ENCODE measurements at places on chromosomes 2 and 18.

DNA sequence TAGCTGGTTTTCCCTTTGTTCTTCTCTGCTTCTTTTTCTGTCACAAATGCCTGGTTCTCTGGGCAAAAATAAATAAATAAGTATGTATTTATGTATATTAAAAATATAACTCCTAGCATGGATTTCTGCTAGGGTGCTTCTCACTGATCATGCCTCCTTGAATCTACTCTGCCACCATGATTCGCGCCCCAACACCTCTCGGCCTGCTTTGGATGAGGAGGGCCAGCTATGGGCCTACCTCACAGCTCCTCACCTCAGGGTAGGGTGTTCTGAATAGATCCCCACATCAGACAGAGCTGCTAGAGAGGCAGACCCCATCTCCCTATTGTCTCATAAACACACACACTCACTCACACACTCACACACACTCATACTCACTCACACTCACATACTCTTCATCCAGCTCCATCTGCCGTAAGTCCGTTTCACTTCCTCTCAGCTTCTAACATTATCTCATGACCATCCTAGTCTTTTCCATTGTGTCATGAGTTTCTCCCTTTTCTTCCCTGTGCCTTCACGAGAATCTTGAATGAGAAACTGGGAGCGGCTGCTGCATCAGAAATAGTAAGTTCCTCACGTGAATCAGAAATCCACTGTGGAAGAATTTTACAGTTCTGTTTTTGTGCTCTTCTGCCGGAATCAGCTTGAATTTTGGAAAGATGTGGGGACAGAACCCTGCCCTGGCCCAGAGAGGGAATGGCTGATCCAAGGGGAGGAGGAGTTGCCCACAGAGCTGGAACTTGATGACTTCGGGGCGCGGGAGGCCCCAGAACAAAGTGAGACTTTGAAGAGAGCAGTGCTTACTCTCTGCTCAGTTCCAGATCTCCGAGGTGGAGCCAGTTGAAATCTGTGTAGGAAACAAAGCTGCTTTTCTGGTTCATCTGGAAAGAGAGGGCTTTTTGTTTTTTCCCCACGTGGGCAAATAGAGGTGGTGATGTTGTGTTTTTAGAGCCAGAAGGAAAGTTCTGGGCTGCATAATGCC, 20.9 kb downstream of the ANXA4 start:
- DNase-seq, result no peak

DNA sequence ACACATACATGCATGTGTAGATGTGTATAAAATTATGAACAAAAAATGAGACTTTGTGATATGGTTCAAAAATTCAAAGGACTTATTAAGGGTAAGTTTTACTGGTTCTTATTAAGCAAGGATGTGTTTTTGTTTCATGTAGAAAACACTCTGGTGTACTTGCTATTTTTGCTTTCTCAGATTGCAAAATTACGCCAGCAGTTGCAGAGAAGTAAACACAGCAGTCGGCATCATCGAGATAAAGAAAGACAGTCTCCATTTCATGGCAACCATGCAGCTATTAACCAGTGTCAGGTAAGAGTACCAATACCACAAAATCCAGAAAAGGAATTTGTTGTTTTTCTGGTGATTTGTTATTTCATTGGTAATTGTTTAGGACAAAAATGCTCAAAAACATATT, 91.3 kb downstream of the FAM117B start:
- DNase-seq, result no peak

GRCh38 chr18:78776151-78776550, 203.5 kb upstream of the SALL3 start:
- DNase-seq, result no peak

- DNase-seq, result no peak
Measured at GRCh38 chr18:13317801-13318200, 99.2 kb downstream of the LDLRAD4 start.

DNA sequence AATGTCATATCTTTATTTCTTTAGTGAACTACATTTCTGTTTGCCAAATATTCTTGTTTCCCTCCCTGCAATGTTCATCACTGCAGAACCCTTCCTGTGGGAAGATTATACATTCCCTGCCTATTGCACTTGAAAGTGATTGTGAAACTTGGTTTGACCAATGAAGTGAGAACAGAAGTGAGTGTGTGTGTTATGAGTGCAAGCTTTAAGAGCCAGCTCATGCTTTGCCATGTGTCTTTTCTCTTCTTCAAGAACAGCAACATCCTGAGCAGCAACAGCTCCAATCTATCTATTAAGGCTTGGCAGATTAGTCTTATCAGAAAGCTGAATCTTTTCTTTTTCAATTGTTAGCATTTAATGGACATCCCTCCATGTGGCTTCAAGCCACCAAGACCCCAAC, 42.0 kb upstream of the UBE2E3 start:
- no peak for DNase-seq

- DNase-seq, result no peak
Measured at GRCh38 chr2:31945572-31945935, 65.3 kb downstream of the MEMO1 start.

- DNase-seq, result no peak
Measured at GRCh38 chr2:188676010-188676400, 298.2 kb upstream of the COL3A1 start.

GRCh38 chr2:27572439-27572838, 10.4 kb upstream of the ZNF512 start:
- no peak for DNase-seq

DNA sequence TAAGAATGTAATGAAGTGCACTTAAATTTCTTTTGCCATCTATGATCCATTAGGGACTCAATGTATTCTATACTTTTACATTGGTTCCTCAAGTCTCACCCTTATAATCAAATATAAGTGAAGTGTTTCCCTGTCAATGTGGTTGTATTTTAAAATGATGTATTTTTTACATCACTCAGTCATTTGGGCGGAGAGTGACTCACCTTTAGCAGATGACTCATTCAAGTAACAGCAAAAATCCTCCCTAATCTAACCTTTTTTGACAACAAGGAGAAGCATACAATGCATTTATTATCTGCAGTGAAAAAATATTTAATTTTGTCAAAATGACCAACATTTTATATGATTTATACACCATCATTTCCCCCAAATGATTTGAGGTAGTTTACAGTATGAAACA, 94.4 kb downstream of the FANCL start:
- DNase-seq, result no peak

GRCh38 chr2:219266232-219266631, 12.5 kb upstream of the TUBA4A start:
- no peak for DNase-seq

DNA sequence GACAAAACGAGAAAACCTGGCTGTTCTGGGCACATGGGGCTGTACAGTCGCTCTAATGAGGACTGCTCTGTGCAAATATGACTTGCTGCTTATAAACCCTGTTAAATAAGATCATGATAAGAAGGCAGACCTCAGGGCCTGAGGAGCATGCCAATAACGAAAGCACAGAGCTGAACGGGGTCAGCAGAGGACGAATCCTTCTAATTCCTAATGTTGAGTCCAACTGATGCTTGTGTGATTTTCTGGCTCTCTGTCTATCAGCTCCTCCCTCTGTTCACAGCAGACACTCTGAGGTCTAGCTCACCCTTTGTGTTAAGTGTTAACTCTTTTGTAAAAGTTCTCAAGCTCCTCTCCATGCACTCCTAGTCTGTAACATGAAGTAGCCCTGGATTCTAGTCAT, 167.2 kb upstream of the REV1 start:
- no peak for DNase-seq

- no peak for DNase-seq
Measured at GRCh38 chr2:17971531-17972125, 93.2 kb downstream of the KCNS3 start.

DNA sequence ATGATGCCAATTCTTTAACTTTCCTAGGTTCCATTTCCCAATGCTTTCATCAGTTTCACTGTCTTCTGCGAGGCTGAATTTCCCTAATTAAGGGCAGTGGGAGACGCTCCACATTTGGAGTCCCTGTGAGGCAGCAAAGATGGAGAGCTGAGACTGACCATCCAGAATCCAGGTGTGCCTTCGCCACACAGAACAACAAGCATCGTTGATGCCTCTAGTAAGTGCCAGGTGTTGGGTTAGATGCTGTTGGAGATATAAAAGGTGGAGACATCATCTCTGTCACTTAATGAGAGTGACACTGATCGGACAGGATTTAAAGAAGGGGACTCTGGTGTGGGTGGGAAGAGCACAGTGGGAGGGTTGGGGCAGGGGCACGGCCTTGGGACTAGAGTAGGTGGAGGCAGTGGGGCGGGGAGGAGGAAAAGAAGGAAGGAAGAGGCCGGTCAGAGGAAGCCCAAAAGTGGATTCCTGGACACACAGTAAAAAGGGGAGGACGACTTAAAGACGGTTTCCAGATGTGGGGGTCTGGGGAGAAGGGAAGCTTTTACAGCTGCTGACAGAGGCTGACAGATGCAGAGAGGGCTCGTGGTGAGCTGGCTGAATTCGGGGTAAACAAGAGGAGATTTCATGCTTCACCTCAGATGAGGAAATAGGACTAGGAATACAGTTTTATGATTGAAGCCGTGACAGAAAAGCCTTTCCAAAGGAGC, 113.0 kb downstream of the BCL2 start:
- DNase-seq, result no peak

GRCh38 chr2:23718931-23719700, 207.8 kb downstream of the ATAD2B start:
- no peak for DNase-seq

DNA sequence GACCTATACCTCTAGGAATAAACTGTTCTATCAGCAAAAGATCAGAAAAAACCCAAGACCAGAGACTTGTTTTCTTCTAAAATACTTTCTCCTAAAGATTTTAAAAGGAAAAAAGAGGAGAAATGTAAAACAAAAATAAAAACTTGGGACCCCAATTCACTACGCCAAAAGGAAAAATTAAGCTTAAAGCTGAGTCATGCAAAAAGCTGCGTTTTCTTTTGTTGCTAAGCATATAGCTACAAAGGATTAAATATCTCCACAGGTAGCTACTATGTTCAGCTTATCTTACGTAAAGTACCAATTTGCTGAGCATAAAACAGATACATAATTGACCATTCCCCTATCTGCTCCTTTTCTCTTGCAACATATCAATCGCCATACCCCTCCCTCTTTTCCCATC, 950.0 kb upstream of the NXPH2 start:
- no peak for DNase-seq

DNA sequence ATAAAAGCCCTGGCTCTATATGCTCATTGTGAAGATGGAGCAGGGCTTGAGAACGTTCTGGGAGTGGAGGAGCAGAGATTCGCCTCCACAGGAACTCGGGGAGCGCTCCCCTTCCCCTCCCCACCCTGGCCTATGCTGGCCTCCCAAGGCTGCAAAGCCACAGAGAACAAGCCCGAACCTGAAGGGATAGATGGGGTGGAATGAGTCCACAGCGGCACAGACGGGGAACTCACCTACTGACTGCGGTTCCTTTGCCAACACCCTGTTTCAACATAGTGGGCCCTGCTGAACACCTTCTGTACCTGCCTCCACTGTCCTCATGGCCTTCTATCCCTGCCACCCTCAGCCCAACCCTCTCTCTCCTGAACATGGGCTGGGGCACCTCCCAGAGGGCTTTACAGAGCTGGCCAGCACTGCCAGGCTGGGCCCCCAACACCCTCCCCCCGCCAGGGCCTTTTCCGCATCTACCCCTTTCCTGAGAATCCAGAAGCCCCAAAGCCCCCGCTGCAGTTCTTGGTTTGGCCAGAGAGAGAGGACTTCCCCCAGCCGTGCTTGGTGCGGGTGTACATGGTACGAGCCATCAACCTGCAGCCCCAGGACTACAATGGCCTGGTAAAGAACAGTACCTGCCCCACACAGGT, 41.5 kb downstream of the LMAN2L start:
- no peak for DNase-seq

- no peak for DNase-seq
Measured at GRCh38 chr18:47284721-47285395, 33.4 kb upstream of the SKOR2 start.

DNA sequence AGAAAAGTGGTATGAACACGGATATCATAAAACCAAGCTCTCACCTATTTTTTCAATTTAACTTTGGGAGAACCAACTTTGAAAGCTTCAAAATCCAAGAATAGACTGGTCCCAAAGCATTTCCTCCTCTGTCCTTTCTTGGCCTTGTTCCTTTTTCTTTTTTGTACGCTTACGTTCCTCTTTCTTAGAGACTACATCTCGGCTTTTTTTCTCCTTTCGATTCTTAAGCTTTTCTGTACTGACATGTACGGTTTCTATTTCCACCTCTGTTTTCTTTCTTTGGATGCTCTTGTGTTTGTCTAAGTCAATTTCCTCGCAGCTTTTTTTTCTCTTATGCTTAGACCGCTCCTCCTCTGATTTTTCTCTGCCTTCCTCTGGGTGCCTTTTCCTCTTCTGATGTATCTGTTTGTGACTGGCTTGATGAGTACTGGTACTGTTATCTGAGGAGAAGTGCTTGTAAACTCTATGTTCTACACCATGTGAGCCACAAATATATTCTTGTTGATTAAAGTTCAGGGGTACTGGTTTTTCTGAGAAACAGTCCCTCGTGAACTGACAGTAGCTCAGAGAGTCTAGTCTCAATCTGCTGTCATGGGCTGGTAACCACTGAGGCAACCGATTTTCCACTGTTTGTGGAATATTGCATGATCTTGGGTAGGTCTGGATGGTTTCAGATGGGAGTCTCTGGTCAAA, 11.5 kb upstream of the RNU2-63P start:
- no peak for DNase-seq

- DNase-seq, result no peak
Measured at GRCh38 chr18:38923540-38923939, 1357.9 kb upstream of the CELF4 start.

DNA sequence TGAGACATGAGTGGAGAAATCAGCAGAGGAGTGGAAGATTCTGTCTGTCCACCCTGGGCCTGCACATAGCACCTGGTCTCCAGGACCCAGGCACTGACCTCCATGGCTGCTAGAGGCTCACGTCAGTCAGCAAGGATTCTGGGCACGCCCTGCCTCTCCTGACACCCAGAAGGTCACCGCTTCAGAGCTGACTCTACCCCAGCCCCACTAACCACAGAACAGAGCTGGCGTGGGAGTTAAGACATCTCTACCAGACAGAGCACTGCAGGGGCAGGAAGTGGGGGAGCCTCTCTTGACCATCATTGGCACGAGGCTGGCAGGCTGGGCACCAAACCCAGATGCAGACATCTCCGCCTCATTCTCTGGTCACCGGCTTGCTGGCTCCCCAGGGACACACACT, 3.0 kb downstream of the ADCY3 start:
- no peak for DNase-seq

DNA sequence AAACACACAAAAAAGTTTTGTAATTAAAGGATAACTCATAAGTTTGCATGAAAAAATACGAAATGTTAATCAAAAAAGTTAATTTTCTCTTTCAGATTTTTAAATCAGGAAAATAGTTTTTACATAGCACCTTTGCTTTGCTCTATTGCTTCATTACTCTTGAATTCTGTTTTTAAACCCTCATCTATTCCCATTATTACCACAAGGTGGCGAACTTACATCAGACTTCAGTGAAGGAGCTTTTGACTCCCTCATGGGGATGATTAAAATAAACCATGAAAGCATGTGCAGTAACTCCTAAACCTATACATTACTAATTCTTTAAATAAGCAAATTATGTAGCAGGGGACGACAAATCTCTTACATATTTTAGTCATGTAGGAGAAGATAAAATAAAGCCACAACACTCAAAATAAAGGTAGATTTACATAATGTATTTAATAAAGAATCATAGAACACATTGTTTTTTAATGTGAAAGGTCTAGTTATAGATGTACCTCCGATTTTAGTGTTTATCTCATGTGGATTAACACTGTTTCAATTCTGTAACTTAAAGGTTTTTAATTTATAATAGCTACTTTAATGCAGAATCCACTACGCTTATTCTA, 105.2 kb downstream of the NETO1 start:
- DNase-seq, result no peak

GRCh38 chr2:207206011-207206410, 40.3 kb upstream of the KLF7 start:
- DNase-seq, result no peak

Measured in uterus (tissue), 4 donors.